CD4-positive, alpha-beta T cell treated with Interleukin-4 for 1 hour (primary cell): ENCODE measurements at places on chromosomes 5 and 9.

DNA sequence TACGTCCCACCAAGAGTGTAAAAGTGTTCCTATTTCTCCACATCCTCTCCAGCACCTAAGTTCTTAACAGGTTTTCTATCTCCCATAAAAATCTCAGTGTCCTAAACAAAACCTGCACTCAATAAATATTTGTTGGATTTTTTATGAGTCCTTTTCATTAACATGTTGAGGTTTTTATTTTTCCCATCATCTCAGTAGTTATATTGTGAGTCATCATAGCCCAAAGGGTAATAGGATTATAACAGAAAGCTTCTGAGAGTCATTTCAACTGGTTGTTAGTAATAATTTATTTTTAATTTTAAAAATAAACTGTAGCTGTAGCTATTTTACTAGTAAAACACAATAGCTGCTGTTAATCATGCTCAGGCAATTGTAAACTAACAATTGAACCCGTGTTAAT, 331.6 kb upstream of the SLC30A5 start:
- no peak for DNase-seq

DNA sequence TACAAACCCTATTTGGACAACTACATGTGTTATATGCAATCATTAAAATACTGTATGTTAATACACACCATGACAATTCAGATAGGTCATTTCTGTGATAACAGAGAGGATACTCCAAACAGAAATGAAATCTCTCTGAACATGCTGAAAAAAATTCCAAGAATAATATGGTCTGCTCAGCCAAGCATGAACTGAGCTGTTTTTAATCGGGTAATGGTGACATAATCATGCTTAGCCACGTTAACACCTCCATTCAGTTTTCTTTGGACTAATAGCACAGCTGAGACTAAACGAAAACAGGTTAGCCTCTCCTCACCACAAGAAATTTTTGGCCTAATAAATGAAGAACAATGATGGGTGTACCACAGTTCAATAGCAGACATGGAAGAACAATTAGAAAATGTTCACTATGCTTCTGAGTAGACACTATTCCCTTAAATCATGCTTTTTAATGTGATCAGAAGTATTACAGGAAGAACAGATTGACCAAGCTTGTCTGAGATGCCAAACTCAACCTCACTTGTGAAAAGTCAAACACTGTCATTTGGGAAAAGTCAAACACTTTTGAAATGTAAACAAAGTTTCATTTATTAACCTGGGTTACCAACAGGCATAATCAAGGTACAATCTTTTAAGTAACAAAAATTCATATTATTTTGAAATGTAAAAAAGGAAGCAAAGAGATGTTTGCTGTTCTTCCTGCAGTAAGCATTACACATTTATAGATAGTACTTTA, 19.4 kb downstream of the RAB14 start:
- no peak for DNase-seq

GRCh38 chr9:90546200-90546599, 96.4 kb downstream of the DIRAS2 start:
- no peak for DNase-seq

GRCh38 chr5:113375480-113376060, 59.2 kb downstream of the TSSK1B start:
- no peak for DNase-seq

DNA sequence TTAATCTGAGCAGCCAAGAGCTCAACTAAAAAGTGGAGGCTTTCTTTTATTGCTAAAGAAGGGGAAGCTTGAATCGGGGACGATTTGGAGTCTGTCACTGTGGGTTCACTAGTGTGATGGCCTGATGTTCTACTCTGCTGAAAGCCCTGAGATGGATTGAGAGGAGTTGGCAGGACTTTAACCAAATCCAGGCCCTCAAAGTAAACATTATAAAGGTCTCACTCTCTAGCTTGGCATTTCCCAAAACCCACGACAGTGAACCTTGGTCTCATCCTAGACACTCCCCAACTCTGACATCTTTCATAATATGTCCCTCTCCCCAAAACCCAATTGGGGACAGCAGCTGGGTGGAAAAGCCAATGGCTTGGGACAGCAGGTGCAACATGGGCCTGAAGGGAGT, 32.7 kb downstream of the TMOD1 start:
- DNase-seq = no peak

DNA sequence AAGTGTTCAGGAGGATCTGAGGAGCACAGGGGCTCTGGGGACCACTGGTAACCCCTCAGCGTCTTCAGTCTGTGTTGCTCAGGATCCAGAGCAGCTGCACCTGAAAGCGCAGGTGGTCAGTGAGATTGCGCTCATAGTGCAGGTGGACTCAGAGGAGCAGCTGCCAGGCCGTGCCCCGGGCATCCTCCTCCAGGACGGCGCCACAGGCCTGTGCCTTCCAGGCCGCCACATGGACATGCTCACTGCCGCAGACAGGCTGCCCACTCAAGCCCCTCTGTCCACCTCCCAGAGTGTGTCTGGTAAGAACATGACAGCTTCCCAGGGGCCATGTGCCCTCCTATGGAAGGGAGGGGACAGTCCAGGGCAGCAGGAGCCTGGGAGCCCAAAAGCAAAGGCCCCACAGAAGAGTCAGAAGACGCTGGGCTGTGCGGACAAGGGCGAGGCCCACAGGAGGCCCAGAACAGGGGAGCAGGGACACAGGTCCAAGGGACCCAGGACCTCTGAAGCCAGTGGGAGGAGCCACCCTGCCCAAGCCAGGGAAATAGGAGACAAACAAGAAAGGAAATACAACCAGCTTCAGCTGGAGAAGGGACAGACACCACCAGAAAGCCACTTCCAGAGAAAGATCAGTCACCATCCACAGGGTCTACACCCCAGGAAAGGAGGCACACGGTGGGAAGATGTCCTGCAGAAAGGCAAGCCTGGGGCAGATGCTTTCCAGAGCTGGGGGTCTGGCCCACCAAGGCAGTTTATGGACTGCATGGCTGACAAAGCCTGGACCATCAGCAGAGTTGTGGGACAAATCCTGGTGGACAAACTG, 5.2 kb downstream of the SPATA31E1 start:
- no peak for DNase-seq

DNA sequence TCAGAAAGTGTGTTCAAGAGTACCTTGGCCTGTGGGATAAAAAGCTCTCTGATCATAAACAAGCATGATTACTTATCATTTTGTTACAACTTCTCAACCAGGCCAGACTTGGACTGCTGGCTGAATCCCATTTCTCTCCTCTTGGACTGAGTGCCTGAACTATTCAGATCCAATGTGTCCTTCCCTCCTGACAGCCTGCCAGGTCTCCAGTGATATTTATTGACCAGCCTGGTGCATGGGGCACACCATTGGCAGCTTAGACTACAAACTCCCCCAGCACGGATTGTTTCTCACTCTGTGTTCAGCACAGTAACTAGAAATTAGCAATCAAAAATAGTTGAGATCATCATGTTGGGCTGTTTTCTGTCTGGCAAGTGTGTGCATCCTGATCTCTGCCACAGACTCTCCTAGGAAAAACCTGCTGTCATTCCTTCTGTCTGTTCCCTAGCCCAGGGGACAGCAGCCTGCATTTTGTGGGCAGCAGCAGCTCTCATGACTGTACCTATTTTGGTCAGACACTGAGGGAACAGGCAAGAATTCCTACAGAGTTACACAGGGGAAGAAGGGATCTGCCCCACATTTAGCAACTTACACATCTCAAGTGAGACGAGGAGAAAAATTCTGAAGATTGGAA, 348.1 kb downstream of the ADAMTS6 start:
- no peak for DNase-seq

GRCh38 chr5:142973932-142974331, 203.8 kb downstream of the ARHGAP26 start:
- DNase-seq = no peak

DNA sequence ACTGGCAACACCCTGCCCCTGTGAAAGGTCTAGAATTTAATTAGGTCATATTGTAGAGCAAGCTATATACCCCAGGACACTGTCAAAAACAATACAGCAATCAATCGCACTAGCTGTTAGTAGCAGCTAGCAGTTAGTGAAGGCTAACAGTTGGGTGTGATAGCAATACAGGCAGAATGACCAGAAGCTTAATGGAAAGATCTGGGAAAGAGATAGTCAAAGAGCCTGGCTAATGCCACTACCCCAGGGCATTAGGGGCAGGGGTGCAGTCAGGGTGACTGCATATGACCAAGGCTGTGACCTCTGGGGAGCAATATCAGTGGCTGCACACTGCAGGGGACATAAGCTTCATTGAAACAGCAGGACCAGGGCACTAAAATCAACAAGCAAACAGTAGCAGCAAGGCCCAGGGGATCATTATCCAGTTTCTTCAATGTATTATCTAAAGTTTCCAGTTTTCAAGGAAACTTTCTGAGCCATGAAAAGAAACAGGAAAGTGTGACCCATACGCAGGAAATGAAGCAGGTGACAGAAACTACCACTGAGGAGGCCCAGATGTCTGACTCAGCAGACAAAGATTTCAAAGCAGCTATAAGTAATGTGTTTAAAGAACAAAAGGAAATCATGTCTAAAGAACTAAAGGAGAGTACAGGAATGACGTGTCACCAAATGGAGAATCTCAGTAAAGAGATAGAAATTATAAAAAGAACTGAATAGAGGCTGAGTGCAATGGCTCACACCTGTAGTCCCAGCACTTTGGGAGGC, 82.4 kb downstream of the ZNF354C start:
- DNase-seq = no peak

GRCh38 chr9:90843525-90843924, 41.9 kb downstream of the SYK start:
- DNase-seq = no peak

DNA sequence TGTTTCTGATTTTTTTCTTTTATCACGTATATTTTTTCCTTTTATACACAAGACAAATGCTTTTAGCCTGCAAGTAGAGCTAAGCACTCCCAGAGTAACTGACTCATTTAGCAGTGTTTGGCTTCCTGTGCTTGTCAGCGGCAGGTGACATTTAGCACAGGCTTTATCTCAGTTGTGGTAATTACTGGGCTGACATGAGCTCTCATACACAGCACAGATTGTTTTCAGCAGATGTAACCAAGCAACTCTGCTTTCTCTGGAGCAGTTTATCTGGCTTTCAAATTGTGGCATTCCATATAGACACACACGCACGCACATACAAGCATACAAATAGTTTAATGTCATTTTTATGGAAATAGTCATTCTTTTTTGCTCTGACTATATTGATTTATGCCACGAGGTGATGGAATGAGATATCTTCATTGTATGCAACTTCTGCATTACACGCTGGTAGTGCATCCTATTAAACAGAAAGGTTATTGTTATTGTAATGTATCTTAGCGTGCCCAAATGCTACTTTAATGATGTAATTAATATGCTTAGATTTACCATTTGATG, 379.0 kb upstream of the GRAMD2B start:
- DNase-seq = no peak

GRCh38 chr5:219460-219863, 1.3 kb downstream of the SDHA start:
- peak; percentile 39 for DNase-seq

DNA sequence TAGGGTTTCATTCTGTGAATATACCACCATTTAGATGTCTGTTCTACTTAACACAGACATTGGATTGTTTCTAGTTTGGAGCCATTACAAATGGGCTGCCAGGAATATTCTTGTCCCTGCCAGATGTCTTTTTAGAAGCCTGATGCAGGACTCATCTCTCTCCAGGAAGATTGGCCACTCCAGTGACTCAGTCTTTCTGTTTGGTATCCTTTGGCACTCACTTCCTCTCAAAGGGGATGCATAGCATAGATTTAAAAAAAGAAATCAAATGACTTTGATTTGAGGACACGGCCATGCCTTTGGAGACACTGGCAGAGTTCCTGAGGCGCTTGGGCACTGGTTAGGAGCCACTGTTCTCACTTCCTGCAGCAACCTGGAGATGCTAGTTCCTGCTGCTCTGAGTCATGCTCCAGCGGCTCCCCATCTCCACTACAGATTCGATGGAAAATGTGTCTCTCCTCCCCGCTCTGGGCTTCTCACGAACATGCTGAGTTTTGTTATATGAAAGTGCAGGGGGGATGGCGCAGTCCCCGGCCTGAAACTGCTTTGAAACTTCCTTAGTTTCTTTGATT, 3.5 kb upstream of the ZNF366 start:
- no peak for DNase-seq

DNA sequence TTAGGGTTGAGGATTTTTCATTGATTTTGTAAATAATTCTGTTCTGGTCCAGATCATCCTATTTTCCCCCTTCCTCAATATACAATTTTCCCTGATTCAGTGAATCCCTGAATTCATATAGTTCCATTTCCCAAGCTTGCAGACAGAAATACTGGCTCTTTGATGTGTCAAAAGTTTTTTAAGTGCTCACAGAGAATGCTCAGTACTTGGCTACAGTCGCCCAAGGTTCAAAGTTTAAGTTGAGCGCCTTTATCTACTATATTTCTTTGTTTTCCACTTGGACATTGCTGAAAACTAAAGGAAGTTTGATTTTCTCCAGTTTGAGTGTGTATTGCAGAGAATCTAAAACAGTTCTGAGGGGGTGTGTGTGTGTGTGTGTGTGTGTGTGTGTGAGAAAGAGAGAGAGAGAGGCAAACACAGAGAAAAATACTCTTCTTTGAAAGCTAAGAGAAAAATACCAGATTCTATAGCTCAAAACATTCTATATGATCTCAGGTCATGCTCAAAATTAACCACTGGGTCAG, 136.2 kb upstream of the ACO1 start:
- no peak for DNase-seq

GRCh38 chr9:27506981-27507380, 17.1 kb upstream of the IFNK start:
- DNase-seq = no peak

DNA sequence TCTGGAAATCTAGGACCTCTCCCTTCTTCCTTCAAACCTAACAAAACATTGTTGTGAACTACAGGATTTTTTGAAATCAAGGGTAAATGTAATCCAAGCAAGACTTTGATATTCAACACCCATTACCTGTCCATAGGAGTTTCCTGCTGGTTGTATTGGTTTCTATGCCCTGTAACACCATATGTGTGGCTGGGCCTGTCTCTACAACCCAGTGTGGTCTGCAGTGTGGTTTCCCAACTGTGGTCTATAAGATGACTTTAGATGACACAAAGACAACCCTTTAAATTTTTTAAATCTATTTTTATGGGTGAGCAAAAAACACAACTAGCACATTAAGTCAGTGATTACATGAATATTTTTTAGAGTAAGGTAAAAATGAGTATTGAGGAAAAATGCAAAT, 93.1 kb downstream of the SMIM15 start:
- DNase-seq = peak; percentile 8

GRCh38 chr9:119368681-119369581, at the start of gene BRINP1:
BRINP1 (minus strand) TSS chr9:119369435; CDS start chr9:119313355, 56,080 bp downstream.
- DNase-seq = no peak

DNA sequence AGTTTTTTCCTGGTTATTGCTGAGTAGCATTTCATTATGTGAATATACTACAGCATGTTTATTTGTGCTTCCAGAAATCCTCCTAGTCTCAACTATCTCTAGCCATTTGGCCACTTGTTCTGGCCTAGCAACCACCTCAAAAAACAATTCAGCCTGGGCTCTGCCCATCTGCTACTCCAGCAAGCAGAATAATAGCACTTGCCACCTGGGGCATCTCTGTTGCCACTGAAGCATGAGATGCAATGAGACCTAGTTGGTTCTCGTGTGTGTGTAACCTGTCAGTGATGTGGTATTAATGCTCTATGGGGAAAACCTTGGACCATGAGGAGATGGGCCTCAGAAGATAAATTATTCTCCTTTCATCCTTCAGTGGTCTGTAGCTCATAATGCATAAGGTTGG, 129.5 kb downstream of the RNF180 start:
- DNase-seq = no peak
